ENCODE measurements at places on chromosomes 13 and 19.
A peak's percentile ranks its signal among the peaks of the same experiment; 100 is the strongest.

DNA sequence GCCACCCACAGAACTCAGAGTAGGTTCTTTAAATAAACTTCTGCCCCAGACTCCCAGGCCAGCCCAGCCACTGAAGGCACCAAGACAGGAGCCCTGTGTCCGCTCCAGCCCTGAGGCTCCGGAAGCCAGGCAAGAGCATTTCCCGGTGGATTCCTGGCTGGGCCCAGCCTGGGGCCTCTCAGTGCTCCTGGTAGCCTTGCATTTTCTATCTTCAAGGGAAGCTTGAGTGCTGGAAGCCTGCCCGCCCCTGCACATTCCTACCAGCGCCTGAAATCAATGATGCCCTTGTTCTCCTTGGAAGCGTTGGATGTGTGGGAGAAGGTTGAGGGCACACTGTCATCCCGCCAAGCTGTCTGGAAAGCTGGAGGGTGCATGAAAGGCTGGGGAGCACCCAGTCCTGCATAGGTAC, 70.3 kb downstream of the ALOX5AP start:
- DNase-seq: no peak

DNA sequence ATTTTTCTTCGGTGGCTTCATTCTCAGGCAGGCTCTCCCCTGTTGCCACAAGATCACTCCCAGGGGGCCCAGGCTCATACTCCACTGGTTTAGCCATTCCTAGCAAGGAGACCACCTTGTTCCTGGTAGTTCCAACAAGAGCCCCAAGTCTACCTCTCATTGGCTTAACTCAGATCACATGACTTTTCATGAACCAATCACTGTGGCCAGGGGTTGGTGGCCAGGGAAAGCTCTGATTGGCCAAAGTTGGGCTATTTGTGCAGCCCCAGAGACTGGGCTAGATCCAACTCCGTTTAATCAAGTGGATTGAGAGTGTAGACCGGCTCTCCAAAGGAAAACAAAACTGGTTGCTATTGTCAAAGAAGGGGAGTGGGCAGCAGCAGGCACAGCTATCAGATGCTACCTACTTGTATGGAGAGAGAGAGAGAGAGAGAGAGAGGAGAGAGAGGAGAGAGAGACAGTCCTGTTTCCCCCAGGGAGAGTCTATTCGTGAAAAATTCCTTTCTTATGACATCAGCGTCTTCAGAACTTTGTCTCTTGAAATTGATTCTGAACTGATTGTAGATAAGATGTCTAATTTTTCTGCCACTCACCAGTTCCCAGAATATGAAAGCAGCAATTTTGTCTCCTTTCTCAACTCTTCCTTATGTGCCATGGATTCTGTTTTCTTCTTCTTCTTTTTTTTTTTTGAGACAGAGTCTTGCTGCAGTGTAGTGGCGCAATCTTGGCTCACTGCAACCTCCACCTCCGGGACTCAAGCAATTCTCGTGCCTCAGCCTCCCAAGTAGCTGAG, 5.9 kb downstream of the CEACAM19 start:
- no peak for DNase-seq

DNA sequence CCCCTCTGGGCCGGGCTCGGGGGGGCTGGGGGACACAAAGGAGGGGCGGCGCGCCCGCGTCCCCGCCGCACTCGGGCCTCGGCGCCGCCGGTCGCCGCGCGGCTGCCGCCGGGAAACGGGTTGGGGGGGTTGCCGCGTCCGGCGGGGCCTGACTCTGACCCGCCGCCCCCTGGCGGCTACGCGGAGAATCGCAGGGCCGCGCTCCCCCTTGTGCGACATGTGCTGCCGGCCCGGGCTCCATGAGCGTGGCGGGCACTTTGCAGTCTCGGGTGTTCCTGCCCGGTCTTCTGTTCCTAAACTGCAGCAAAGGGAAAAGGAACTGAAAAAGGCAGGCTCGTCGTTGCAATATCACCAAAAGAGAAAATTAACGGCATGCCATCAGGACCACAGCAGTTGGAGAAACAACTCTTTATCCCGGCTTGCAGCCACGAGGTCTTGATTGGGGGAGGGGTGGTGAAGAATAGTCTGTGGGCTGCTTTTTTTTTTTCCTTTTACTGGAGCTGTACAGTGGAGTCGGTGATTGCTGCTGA, 1.5 kb downstream of the MIR17HG start:
- peak; percentile 92 for DNase-seq

GRCh38 chr19:10855879-10856522, 7.8 kb downstream of the C19orf38 start:
- DNase-seq: no peak

- DNase-seq: peak; percentile 68
These were observed 17.2 kb upstream of the RNASEH2B start for GRCh38 chr13:50892210-50892944.

DNA sequence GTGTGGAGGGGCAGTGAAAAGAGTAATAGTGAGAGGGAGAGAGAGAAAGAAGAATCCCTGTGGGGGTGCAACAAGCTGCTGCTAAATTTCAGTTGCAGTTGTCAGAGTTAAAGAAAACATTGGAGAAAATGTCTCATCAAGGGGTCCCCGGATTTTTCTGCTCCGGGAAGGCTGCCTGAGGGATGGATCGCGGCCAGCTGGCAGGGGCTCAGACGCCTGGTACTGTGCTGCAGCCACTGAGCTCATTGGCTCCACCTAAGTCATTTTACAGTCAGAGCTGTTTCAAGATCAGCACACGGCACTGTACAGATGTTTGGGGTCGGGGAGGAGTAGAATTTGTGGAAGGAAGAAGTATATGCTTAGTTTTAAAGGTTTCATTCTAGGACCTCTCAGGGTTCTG, 106.2 kb downstream of the SHISA2 start:
- no peak for DNase-seq

DNA sequence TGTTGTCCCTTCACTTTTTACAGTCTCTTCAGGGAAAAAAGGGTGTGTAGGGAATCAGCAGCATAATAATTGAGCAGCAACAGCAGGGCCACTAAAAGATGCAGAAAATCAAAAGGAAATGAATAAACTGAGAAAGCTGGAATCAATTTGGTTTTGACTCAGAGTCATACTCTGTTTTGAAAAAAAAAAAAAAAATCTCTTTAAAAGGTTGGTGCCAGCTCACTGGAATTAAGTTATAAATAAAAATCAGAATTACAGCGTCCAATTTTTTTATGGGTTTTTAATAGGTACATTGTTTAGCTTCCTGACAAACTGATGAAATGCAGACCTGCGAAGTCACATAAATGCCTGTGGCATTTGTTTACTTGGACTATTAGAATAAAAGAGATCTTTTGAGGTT, 231.9 kb downstream of the COG6 start:
- no peak for DNase-seq

GRCh38 chr19:19259741-19260140, 13.4 kb downstream of the TM6SF2 start:
- DNase-seq: no peak

DNA sequence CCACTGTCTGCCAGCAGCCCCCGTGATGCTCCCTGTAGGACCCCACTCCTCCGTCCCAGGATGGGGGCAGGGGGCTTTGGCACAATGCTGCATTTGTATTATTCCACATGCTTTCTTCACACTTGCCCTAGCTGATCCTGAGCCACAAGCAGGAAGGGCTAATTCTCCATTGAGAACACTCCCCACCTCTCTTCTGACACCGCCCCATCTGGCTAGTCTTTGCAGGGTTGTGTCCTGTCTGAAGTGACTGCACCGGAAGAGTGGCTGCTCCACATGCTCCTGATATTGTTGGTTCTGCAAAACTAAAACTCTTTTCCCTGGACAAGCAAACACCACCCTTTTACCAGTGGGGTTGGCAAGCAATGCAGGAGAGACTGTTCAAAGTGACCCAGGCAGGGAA, 18.0 kb downstream of the ZNF574 start:
- DNase-seq: no peak

GRCh38 chr13:42777467-42777866, 3.9 kb upstream of the FAM216B start:
- DNase-seq: no peak

DNA sequence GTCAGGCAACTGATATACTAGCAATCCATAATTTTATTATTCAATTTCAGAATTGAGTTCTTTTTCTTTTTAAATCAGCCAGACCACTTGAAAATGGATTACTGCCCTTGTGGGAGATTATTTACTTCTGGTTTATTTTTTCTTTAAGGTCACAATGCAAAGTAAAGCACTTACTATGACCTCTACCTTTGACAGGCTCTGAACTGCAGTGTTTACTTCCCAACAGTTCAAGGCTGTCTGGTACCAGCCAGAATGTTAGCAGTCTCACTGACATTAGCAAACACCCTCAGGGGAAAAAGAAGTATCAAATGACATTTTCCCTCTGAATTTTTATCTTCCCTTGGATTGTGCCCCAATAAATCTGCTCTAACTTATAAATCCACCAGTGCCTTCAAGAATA, 57.5 kb downstream of the RAP2A start:
- no peak for DNase-seq

DNA sequence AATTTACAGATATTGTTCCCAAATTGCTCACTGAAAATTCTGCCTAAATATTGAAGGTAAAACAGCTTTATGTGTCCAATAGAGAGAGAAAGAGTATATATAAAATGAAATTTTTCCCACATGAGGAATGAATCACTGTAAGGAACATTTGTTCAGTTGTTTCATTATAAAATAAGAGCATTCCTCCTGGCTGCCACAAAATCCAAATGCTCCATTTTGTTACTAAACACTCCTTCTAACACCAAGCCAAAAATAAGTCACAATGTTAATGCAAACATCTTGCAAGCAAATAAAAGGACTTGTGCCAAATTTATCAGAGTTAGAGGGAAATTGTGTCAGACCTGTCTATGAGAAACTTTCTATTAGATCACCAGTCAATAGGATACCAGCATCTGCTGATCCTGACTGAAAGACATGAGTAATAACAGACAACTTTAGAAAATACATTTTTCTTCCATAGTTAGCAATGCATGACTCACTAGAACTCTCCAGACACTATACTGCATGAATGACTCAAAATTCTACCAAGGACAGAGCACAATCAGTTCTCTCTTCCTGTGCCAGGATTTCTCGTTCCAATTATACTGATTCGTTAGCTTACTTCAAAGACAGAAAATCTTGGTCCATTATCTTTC, 83.5 kb upstream of the FNDC3A start:
- DNase-seq: no peak

GRCh38 chr19:10695401-10696398, 5.5 kb upstream of the QTRT1 start:
- peak; percentile 90 for DNase-seq

- DNase-seq: no peak
These were observed 94.5 kb upstream of the CACNA1A start for GRCh38 chr19:13600802-13601201.

GRCh38 chr19:2289714-2290435, 7.9 kb upstream of the PEAK3 start:
- DNase-seq: peak; percentile 67

DNA sequence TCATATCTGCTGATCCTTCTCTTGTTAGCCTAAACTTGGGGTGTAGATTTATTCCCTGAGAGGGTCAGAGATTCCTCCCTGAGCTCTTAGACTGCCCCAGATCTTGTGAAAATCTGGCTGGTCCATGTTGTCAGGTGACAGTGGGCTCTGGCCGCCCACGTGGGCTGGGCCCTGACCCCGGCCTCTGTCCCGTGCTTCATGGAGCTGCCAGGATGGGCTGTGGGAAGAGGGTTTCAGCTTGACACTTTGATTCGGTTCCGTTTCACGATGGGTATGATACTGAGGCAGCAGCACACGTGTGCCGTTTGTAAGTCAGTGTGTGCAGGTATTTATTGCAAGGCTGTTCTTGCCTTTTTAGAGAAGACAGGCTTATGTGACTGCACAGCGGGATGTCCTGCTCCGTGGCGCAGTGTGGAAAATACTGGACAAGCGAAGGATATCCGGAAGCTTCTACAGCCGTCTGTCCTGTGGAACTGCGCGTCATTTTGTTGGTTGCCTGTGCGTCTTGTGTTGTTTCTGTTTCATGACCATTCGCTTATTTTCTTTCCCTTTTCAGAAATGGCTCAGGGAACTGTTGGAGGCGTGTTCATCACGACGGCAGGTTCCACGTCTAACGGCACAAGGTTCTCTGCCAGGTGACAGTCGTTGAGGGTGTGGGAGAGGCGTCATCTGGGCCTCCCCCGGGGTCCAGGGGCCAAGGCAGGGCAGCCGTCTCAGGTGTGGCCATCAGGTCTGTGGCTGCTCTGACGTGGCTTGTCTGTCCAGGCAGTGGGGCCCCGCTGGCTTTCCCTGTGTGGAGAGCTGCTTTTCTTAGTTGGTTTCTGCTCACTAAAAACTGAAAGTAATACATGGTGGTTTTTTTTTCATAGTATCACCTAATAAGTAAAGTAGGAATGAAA, 20.5 kb downstream of the ATP4B start:
- DNase-seq: no peak

- DNase-seq: no peak
These were observed 1.8 kb downstream of the AXL start for GRCh38 chr19:41220811-41221210.

DNA sequence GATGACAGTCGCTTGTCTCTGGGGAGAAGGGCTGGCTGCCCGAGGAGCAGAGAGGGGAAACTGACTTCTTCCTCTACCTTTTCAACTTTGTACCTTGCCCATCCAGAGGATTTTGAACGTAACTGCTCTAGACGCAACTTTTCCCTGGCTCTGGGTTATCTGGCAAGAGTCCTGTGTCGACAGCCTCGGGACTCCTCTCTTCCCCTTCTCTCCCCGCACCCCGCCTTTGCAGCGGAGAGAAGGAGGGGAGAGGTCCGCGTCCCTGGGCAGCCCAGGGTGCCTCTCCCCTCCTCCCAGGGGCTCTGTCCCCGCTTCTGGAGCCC, 574 bp downstream of the SH3GL1 start:
- peak; percentile 3 for DNase-seq

DNA sequence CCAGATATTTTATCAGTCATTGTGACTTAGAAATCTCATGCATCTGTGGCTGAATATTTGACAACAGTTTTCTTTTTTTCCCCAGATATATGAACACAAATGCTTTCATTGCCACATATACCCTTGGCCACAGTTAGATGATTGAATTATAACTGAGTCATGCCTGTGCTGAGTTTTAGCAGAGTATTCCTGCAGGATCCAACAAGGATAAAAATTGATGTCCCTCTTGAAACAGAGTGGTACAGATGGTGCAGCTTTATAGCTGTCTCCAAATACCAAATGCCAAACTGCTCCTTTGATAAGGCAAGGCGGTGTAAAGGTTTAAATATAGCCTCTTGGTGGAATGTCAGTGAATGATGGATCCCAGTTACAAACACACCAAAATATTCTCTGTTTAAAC, 428.5 kb downstream of the GPC6 start:
- no peak for DNase-seq

Data from CD4-positive, alpha-beta T cell treated with Interferon alpha-2 for 1 hour (primary cell).